ENCODE measurements at places on chromosomes 3 and 15.

DNA sequence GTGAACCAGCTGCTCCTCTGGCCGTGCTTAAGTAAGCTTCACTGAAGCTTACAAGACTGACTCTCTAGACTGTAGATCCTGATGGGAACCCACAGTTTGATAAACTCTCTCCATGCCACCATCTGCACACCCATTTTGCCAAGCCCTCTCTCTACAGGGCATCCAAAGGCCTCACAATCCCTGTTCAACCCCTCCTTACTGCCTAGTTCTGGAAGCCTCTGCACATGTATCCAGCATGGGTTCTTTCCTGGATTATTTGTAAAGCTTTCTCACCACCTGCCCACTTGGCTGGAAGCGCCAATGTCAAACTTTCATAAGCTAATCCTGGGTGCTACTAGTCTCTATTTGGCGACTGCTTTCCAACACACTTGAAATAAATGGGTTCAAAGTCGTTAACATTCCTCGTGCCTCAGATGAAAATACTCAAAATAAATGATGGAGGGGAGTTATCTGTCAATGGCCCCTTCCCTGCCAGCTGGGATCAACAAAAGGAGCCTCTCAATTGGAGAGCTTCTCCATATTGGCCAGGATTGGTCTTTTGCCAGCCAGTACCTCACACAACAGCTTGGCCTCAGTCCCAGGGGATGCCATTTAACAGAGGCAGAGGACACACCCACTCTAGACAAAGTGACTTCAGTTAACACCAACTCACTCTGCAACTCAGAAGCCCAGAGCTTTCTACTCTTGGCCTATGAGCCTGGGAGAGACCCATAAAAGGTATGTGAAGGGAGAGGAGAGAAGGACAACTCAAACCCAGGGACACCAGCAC is 48.1 kb downstream of the SH3BP5 start:
- DNase-seq: no peak

GRCh38 chr15:63238171-63238570 is 39.2 kb upstream of the APH1B start:
- DNase-seq: no peak

DNA sequence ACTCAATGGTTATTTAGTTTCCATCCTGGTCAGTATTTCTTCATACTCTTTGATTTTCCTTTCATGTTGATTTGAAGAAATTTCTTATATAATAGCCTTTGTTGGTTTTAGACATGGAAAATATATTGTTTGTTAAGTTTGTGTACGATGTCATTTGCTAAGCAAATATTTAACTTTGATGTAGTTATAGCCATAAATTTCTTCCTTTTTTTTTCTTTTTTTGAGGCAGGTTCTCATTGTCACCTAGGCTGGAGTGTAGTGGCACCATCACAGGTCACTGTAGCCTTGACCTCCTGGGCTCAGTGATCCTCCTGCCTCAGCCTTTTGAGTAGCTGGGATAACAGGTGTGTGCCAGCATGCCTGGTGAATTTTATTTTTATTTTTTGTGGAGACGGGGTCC is 51.4 kb downstream of the NMD3 start:
- no peak for DNase-seq

DNA sequence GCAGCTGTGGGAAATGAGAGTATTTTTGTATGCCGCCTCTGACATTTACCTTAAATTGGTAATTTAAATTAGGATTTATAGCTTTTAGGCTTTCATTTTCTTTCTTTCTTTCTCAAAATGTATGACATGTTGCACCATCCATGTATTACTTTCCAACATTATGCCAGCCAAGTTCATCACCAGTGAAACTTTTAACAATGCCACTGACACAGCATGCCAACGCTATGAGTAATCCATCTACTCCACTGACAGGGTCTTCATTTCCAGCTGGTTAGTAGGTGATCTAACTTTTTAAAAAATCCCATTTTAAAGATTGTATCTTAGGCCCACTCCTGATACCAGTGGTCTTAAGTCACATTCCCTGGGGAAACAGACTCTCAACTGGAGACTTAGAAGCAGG is 21.8 kb upstream of the CLDN16 start:
- peak; percentile 74 for DNase-seq

GRCh38 chr3:59472541-59472940 is 422.7 kb upstream of the CFAP20DC start:
- DNase-seq: peak; percentile 13

DNA sequence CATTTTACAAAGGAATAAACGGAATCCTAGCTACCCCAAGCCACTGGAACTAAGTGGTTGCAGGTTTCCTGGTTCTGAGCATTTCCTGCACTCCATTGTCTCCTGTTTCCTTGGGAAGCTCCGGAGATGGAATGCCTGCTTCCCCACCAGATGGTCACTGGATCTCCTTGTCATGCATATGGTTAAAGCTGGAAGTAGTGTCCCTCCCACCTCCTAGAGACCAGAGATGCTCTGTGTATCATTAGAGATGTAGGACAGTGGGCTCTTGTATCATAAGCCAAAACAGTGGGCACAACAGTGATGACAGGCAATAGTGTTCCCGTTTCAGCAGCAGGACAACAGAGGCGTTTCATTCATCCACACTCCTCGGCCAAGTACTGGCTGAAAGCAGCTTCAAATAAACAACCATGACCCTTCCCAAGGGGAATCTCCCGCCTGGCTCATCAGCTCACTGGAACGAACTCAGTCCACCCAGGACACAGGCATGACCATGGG is 136.2 kb upstream of the EIF1B start:
- no peak for DNase-seq

GRCh38 chr15:68602459-68603215 is 23.8 kb downstream of the CORO2B start:
- DNase-seq: no peak

- DNase-seq: peak; percentile 30
These were observed 9.7 kb upstream of the MEIS2 start for GRCh38 chr15:37109872-37110572.

GRCh38 chr15:49235446-49236124 is 65.5 kb downstream of the GALK2 start:
- DNase-seq: peak; percentile 54

DNA sequence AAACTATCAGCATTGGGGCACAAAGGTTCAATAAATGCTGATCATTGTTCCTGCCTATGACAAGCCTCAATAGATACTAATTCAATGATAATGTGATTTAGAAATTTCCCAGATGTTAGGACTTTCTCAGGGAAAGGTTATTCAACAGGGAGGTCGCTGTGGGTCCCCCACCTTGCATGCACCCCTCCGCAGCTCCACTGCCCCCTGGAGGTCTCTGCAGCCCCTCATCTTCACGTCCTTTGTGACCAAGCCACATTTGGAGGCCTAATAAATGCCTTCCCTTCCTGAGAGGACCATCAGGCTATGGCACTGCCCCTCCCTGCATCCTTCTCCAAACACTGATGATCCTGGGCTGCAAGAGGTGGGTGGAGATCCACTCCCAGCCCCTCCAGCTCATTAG is 50.2 kb downstream of the NOX5 start:
- DNase-seq: no peak

DNA sequence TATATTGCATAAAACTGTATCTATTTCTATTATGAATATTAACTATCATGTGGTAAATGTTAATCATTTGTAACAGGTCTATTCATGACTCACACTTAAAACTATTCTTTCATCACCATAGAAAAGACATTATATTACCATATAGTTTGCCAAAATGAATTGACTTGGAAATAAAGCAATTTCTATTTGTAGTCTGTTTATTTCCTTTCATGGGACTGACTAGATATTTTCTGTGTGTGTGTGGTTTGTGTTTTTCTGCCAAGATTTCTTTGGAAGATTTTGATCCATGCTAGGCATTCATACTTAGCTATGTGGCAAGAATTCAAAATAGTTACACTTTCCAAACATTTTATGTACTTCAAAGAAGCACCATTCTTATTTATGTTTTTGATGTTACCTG is 522.5 kb upstream of the AGTR1 start:
- DNase-seq: peak; percentile 18

GRCh38 chr15:74614744-74615507 is 710 bp upstream of the CLK3 start:
- peak; percentile 30 for DNase-seq

DNA sequence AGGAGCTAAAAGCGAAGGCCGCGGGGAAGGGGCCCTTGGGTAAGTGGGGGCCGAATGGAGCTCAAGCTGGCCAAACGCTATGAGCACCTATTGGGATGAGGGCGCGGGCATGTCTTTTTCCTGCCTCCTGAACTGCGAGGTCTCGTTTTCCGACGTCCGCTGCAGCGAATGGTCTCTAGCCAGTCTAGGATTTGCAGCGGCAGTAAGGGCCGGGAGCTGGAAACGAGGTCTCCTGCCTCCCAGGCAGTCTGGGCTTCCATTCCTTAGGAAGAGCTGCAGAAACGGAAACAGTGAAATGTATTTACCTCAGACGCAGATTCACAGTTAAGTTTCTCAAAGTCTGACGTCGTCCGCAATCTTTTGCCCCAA is 517 bp downstream of the TMA7 start:
- no peak for DNase-seq

DNA sequence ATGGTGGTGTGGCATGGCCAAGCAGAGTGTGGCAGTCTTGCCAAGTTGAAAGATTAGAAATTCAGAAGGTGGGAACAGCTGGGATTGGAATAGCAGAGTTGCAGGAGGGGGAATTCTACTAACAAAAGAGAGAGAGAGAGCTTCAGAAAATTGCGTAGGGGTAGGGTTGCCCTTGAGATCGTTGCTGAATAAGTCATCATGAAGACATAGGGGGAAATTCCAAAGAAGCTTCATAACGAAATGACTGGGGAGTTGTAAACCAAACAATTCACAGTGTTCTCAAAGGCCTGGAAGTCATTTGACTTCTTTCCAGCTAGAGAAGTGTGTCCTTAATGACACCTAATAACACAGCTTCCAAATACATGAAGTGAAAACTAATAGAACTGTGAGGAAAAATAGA is 26.3 kb upstream of the TIPARP start:
- no peak for DNase-seq

DNA sequence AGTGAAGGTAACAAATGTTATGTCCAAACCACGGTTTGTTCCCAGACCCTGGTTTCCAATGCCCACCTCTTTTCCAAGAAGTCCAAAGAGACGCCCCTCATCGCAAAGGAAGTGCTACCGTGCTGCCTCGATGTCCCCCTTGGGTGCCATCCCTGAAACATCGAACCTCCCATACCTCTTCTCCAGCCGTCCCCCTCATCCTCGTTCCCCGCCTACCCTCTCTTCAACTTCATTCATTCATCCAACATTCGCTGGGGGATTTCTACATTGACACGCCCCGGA is 467 bp downstream of the TIPIN start:
- peak; percentile 8 for DNase-seq

DNA sequence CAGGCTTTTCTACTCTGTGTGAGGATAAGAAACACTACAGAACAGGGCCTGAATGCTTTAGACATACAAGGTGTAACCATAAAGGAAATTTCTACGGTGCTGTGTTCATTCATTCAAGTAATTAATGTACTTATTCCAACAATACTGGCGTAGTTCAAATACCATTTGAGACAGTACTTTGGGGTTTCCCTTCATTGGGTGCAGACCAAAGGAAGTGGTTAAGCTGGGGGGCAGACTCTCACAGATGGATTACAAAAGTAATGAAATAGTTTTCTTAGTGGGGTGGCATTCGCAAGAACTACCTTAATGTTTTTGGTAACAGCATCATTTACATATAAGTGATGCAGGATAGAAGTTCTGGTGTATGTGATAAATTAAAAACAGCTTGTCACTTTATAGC is 65.9 kb downstream of the BTD start:
- DNase-seq: no peak

DNA sequence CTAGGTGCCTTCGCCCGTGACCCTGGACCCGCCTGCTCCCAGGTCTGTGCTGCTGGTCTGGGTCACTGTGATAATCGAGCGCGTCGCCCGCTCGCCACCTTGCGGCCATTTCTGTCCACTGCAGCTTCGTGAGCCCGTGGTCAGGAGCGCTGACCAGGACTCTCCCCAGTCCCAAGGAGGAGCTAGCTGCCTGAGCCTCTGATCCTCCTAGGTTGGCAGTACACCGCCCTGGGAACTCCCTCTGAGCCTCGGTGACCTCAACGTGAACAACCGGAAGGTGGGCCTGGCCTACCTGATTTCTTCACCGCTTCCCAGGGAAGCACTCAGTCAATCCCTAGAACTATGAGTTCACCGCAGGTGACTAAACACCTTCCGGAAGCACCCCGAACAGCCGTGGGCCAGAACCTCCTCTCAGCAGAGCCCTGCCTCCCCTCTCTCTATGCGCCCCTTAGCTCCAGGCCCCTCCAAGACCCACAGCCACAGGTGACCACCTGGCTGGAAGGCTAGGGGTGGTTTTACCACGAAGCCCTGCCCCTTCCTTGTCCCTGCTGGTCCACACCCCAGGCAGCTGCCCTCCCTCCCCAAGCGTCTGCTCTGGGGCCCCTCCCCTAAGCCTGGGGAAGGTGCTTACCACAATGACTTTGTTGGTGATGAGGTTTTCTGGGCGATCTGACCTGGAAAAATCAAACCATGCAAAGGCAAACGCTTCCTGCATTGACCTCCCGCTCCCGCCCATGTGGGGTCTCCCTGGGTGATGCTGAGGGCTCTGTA is 9.7 kb downstream of the PLA2G4D start:
- peak; percentile 99 for DNase-seq

DNA sequence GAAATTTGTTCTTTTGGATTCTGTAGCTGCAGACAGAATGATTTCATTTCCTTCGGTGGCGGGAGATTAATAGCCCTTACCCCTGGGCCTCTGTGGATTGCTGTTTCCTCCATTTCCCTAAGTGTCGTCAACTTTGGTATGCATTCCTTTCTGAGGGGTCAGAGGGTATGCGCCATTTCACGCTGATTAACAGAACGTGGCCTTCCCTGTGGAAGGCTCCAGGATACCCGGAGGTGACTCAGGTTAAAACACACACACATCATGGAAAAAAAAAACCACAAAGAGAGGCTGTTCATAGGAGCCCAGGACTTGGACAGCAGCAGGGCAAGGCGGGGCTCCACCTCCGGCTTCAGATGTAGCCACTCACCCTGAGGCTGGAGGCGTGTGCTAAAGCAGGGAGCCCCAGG is 51.9 kb downstream of the EPHB1 start:
- peak; percentile 97 for DNase-seq

Measured in bronchial epithelial cell (primary cell).